ENCODE measurements at places on chromosomes 2 and 18.

DNA sequence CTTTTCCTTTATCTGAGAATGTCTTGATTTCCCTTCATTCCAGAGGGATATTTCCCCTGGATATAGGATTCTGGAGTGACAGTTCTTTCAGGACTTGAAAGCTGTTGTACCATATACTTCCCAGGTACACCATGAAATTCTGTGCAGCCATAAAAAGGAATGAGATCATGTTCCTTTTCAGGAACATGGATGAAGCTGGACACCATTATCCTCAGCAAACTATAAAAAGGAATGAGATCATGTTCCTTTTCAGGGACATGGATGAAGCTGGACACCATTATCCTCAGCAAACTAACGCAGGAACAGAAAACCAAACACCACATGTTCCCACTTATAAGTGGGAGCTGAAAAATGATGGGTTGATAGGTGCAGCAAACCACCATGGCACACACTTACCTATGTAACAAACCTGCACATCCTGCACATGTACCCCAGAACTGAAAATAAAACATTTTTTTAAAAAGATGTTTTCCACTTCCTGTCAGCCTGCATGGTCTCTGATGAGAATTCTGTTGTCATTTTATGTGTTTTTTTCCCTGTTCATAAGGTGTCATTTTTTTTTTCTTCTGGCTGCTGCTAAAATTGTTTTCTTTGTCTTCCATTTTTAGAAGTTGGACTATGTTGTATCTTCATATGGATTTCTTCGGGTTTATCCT, 133.3 kb downstream of the DNAH6 start:
- DNase-seq, result no peak

DNA sequence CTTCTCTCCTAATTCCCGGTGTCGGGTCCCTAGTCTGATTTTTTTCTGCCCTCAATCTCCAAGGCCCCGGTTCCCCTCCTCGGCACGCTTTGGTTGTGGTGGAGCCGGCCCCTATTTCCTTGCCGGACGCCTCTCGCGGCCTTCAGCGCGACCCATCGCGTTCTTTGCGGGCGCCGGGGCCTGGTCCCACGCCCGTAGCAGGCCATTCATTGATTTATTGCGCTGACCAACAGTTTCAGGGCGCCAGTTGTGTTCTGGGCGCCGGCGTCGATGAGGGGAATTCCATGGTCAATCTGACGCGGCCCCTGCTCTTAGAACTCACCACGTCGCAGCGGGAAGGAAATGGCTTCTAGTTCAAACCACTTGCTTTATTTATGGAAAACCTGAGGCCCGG, 396 bp downstream of the CNOT9 start:
- peak; percentile 42 for DNase-seq

DNA sequence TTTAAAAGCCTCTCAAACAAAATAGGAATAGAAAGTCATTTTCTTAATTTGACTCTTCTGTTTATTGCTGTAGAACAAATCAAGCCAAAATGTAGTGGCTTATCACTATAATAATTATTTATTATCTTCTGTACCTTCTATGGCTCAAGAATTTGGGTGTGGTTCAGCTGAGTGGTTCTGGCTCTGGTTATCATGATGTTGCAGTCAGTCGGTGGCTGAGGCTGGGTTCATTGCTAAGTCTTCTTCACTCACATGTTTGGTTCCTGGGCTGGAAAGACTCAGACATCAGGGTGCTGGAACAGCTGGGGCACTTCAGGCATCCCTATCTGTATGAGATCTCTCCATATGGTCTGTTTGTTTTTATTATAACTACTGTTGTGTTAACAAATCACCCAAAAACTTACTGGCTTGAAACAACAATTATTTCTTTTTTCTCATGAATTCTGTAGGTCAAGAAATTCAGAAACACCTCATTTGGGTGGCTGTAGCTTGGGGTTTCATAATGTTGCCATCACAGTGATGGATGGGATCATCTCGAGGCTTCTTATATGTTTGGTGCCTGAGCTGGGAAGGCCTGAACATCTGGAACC, 242.6 kb upstream of the FBXO11 start:
- no peak for DNase-seq

- no peak for DNase-seq
These were observed 9.5 kb downstream of the AQP12A start for GRCh38 chr2:240701091-240701735.
